AG09319 (cell line): ENCODE measurements at places on chromosomes 7 and 10.

- DNase-seq, result no peak
Observed at GRCh38 chr7:138618933-138619332, 82.2 kb downstream of the SVOPL start.

GRCh38 chr7:10346032-10346431 lies 627.6 kb upstream of the PHF14 start:
- DNase-seq, result no peak

DNA sequence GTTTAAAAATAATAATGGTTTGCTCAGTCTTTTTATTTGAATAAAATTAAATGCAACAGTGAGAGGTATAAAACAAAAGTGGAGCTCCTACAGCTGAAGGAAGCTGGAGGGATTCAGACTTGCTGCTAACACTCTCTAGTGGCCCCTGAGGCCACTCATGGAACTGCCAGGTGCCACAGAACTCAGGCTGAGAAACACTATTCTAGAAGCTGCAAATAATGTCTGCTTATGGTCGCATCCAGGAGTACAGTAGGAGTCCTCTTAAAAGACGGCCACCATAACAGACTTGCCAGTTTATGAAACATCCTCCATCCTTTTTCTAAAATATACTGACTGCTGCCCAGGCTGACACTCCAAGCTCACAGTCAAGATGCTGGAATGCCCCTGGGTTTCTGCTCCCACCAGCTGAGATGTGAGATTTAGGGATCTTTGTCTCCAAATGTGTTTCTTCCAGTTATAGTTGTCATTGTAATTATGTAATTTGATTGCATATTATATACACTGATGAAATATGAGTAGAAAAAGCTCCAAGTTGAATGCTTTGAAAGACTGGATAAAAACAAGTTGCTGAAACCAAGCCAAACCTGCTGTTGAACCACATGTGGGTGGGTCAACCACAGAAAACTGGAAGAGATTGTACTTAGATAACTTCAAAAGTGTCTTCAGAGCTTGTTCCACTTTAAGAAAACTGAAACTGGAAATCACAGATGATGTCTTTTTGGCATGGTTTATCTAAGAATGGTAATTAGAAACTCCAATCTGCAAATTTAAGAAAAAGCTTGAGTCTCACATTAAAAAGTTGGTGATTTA lies 213.7 kb upstream of the AOAH start:
- DNase-seq, result no peak

GRCh38 chr7:100159099-100159623 lies 638 bp upstream of the TRAPPC14 start:
- DNase-seq, result no peak

GRCh38 chr7:664997-665735 lies 61.3 kb upstream of the DNAAF5 start:
- DNase-seq, result peak; percentile 22

- DNase-seq, result no peak
Observed at GRCh38 chr7:31664890-31665289, 22.1 kb upstream of the PPP1R17 start.

- DNase-seq, result no peak
Observed at GRCh38 chr10:61099756-61100155, 155.8 kb upstream of the RHOBTB1 start.

GRCh38 chr10:32680803-32681557 lies 235.0 kb downstream of the CCDC7 start:
- no peak for DNase-seq

- peak; percentile 92 for DNase-seq
Observed at GRCh38 chr7:135193615-135194081, 17.7 kb downstream of the WDR91 start.

DNA sequence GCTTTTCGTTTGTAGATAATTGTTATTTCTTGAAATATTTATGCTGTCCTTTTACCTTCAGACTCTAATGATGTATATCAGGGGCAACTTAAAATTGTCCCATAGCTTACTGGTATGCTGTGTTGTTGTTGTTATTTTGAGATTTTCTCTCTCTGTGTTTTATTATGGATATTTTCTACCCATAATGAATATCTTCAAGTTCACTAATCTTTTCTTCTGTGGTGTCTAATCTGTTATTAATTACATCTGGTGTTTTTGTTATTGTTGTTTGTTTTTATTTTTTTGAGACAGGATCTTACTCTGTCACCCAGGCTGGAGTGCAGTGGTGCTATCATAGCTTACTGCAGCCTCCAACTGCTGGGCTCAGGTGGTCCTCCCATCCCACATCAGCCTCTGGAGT lies 102.1 kb downstream of the ANKRD61 start:
- DNase-seq, result no peak

- no peak for DNase-seq
Observed at GRCh38 chr10:75532253-75532924, 101.0 kb downstream of the LRMDA start.

- no peak for DNase-seq
Observed at GRCh38 chr7:117844678-117845077, 28.6 kb downstream of the CTTNBP2 start.

DNA sequence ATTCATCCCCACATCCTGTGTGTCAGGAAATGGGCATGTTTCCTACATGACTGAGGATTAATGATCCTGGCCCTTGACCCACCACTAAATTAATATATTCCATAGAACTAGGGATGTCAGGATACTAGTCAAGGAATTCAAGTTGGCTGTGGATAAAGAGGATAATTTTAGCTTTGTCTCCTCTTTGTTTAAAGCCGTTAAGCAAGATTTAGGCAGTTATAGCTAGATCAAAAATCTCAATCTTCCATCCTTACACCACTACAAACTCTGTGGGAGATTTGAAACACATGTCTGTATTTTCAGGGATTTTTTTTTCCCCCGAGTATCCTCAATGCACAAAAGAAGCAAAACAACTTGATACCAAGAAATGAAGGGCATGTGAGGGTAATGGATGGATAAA lies 417.1 kb downstream of the MAGI2 start:
- no peak for DNase-seq

GRCh38 chr7:132125872-132126595 lies 450.2 kb downstream of the PLXNA4 start:
- no peak for DNase-seq

DNA sequence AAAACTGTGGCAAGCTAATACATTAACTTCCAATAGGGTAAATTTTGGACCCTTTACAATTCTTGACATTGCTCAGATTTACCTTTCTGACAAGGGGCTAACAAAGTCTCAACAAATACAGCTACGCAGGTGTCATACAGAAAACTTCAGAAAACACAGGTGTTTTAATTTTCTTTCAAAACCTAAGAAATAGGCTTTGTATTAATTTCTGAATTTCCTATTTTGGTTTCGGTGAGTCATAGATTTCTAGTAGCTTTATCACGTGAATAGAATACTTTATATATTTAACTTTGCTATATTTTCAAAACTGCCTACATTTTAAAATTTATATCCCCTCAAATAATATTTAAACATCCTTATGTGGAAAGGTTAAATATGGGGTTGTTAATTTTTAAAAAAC lies 215.3 kb downstream of the DGKB start:
- DNase-seq, result no peak

GRCh38 chr7:108985037-108985436 lies 415.4 kb downstream of the DNAJB9 start:
- no peak for DNase-seq

DNA sequence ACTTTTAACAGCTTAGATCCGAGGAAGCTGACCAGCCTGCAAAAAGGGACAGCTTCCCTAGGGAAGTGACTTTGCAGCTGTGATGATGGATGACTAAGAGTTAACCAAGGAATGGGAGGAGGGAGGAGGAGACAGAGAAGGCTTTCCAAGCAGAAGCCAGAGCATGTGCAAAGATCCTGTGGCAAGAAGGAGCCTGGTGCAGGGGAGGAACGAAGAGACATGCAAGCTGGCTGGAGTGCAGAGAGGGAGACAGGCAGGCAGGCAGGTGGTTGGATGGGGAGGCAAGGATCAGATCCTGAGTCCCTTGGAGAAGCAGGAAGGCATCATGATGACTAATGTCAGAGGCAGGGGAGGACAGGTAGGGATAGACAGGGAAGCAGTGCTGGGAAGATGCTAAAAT lies 148.8 kb downstream of the PFKFB3 start:
- DNase-seq, result no peak

GRCh38 chr10:91512458-91512857 lies 102.3 kb downstream of the HECTD2 start:
- DNase-seq, result no peak

DNA sequence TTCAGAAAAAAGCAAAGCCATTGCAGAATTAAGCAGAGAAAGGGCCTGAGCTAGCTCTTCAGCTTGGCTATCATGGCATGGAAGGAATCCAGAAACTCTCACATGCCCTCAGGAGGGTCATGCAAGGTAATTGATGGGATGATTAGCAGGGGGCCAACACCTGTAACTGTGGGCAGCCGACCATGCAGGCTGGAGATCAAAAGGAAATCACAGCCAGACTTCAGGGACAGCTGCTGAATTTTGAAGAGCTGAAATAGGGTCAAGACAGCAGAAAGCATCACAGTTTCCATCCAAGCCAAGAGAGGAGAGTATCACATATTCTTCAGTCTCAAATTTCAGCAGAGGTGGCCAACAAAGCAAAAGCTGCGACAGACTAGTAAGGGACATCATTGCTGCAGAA lies 239.6 kb upstream of the STEAP1 start:
- DNase-seq, result no peak

DNA sequence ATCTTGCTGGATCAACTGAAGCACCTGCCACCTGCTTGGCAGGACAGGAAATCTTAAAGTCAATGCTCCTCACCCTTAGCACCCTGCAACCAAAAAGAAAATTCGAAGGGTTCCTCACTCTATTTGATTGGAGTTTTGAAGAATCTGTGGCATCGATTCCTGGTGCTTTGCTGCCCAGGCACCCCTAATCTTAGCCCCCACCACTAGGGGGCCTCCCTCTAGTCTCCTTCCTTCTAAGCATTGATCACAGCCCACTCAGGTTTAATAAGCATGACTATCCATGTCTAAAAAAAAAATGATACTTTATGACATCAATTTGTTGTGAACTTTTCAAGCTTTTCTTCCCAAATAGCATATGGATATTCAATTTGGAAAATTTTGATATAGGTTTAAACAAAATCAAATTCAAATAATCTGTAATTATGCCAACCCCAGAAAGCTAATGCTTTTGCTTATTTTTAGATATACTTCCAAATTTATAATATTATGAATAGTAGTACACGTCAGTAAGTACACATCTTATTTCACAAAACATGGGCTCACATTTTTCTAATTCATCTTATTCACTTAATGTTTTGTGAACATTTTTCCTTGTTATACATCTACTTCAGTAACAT lies 45.3 kb downstream of the NRG3 start:
- DNase-seq, result no peak

DNA sequence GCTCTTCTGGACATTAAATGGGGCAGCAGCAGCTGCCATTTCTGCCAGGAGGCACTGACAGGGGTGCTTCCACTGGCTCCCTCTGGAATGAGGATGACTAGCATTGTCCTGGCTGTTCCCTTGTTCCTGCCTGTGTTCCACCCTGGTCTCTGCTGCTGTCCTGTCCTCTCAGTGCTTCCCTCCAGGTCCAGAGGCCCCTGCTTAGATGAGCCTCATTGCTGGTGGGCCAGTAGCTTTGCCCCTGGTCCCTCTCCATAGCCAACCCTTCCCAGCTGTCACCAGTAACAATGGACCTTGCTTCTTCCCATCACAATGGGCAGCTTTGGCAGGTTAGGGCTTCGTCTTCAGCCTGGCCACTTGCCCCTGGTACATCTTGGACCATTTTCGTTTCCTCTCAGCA lies 561.1 kb downstream of the TCERG1L start:
- DNase-seq, result no peak

GRCh38 chr10:90913774-90914420 lies 7.0 kb downstream of the ANKRD1 start:
- no peak for DNase-seq

DNA sequence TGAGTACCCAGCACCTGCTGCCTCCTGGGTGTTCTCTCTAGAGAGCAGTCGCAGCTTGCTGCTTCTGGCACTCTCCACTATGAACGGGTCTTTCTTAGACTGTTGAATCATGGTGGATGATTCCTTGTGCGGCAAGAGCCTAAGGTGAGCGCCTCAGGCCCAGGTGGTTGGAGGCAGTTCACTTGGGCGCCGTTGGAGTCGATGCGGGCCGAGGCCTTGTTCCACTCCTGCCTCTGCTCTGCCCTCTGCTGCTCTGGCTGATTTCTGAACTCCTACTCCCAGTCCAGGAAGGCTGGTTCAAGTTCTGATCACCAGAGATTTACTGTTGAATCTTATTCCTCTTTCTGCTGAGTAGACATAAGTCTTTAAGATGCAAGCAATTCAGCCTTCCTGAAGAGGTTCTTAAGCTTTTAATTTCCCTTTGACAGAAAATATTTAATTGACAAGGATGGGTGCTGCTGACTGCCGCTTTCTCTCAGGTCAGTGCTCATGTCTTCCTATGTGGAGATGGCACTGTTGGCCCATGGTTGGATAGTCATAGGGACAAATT lies 10.4 kb downstream of the YKT6 start:
- no peak for DNase-seq

DNA sequence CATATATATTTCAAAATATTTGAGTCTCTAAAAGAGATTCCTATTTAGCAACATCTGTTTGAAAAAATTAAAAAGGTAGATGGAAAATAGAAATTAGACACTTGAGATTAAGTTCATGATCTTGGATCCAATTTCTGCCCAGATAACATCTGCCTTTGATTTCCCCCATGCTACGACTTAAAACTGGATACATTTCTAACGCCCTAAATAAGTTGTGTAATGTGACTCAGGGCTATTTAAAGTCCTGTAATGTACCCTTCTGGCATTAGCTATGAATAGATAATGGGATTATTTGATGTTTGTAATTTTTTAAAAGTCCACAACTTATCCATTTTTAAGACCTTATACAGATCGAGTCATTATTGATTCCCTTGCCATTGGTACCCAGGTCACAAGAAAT lies 23.4 kb downstream of the CFAP43 start:
- DNase-seq, result no peak

DNA sequence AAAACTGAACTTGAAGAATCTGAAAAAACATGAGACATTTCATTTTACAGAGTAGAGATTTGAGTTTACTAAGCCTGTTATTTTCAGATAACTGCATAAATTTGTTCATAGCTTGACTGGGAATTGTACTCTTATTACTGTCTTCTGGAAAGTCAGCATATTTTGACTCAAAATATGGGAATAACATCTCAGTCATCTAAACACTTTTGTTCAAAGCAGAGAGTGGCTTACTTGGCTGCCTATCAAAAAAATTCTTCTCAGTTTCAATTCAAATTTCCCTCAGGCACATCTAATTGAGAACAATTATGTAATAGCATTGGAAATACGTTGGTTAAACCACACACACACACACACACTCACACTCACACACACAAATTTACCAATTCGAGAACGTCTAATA lies 384.6 kb downstream of the ARL4A start:
- peak; percentile 2 for DNase-seq

- DNase-seq, result no peak
Observed at GRCh38 chr10:10126218-10126617, 891.5 kb upstream of the CELF2 start.

- DNase-seq, result peak; percentile 62
Observed at GRCh38 chr10:75195035-75195763, 15.4 kb upstream of the VDAC2 start.

GRCh38 chr10:52775132-52775647 lies 2.6 kb upstream of the MBL2 start:
- DNase-seq, result no peak
